ENCODE measurements at places on chromosomes 3 and 15.
A peak's percentile ranks its signal among the peaks of the same experiment; 100 is the strongest.

GRCh38 chr3:129608087-129608935 lies 1.8 kb upstream of the PLXND1 start:
- peak; percentile 58 for DNase-seq

DNA sequence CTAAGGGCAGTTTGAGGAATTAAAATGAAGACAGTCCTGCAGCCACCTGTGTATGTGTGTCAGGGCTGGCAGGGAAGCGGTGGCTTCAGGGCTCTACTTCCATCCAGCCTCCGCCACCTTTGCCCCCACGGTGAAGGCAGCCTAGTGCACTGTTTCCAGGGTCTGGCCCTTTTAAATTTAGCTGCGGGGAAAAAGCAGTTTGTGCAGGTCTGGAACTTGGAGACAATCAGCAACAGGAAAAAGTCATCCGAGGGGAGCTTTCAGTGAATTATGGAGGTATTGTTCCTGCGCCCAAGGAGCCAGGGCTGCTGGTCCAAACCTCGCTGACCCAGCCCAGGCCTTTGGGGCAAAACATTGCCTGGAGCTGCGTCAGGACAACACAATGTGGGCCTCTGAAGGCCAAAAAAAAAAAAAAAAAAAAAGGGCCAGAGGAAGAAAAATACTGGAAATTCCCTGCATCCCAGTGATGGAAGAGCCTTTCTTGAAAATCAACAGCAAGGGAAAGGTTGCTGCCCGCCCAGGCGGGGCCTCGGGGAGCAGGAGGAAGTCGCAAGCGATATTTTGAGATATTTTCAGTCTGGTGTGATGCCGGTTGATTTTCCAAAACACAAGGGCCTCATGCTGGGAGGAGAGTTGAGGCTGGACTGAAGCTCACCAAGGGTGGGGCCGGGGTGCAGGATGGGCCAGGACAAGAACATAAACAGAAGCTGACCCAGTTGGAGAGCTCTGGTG lies 25.5 kb upstream of the FGD5 start:
- DNase-seq, result no peak

GRCh38 chr3:116841003-116841735 lies 131.6 kb downstream of the TUSC7 start:
- DNase-seq, result no peak

GRCh38 chr3:15041950-15042349 lies 23.2 kb downstream of the MRPS25 start:
- no peak for DNase-seq

- no peak for DNase-seq
Observed at GRCh38 chr3:52022323-52023100, 26.8 kb upstream of the RPL29 start.

GRCh38 chr3:38649500-38650247 lies at the start of gene SCN5A:
Gene SCN5A, minus strand, starts transcription at chr3:38649687. Its CDS starts 16,380 bp downstream, at chr3:38633307.
- peak; percentile 8 for DNase-seq

GRCh38 chr3:142976621-142977398 lies 13.3 kb upstream of the PAQR9 start:
- DNase-seq, result peak; percentile 91

- DNase-seq, result no peak
Observed at GRCh38 chr3:44555723-44556122, 730 bp downstream of the ZKSCAN7 start.

DNA sequence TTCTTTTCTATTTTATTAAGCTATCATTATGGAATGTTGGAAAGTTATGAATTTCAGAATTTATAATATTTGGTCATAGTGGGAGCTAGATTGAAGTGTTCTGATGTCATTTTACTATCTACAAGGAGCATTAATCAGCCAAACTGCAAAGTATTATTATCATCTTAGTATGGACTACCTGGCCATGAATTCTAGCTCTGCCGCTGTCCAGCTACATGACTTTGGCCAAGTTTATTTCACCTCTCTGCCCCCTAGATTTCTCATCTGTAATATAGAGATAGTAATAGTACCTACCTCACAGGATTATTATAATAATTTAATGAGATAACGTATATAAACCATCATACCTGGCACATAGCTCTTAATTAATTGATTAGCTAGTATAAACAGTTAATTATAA lies 27.8 kb upstream of the ABHD10 start:
- no peak for DNase-seq

GRCh38 chr3:31456373-31456772 lies 76.4 kb upstream of the STT3B start:
- no peak for DNase-seq

DNA sequence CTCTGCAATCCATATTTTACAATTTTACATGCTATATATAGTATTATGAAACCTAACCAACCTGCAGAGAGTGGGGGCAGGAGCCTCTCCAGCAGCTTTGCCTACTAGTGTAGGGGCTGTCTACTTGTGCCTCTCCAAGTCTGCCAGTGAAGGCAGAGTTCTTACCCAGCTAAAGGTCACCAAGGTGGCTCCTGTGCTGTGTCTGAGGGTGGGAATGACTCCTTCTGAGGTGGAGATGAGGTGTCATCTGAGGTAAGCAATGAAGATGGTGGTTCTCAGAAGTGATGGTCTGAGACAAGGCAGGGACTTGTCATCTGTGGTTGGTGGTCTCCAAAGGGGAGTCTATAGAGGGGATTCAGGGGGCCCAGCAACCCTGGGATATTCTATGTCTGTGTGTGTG lies 47.5 kb downstream of the SACM1L start:
- DNase-seq, result no peak

- peak; percentile 59 for DNase-seq
Observed at GRCh38 chr15:73781038-73781925, 28.1 kb upstream of the INSYN1 start.

- DNase-seq, result no peak
Observed at GRCh38 chr3:149570016-149570415, 87.8 kb downstream of the WWTR1 start.

DNA sequence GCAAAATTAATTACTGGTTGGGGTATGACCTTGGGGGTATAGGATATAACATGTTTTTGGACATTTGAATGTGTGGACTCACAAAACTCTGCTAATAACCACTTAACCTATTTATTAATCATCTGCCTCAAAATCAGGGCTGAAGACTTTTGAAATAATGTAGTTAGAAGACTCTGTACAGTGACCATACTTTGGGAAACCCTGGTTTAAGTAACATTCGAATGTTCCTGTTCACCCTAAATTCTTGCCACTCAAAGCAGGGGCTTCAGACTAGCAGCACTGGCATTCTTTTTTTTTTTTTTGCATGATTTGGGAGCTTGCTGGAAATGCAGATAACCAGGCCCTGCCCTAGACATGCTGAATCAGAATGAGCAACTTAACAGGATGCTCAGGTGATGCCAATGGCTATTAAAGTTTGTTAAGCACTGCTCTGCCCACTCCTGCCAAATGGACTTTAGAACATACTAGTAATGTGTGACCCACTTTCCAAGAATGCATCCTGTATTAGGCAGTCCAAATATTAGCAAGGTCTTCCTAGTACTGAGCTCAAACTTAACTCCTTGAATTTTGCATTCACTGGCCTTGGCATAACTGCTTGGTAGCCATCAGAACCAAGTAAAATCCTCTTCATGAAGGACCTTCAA lies 12.7 kb upstream of the ST3GAL6 start:
- DNase-seq, result no peak

GRCh38 chr3:47971081-47971480 lies 45.1 kb downstream of the MAP4 start:
- DNase-seq, result no peak

DNA sequence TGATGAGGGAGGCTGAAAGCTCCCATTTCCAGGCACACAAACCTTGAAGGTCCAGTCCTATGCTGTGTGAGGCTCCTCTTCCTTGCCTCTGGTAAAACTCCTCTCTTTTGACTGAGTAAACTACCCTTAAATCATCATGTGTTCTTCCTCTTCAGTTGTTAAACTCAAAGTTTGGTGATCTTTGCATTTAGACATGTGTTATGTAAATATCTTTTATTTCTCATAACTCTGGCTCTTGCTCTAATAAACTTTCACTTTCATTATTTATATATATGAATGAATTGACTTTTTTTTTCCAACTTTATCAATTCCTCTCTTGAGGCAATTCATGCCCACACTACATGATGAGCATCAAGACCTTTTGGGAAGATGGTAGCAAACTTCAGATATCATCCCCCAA lies 26.6 kb downstream of the SUCNR1 start:
- DNase-seq, result no peak

GRCh38 chr3:52771702-52772101 lies 962 bp upstream of the NEK4 start:
- no peak for DNase-seq

DNA sequence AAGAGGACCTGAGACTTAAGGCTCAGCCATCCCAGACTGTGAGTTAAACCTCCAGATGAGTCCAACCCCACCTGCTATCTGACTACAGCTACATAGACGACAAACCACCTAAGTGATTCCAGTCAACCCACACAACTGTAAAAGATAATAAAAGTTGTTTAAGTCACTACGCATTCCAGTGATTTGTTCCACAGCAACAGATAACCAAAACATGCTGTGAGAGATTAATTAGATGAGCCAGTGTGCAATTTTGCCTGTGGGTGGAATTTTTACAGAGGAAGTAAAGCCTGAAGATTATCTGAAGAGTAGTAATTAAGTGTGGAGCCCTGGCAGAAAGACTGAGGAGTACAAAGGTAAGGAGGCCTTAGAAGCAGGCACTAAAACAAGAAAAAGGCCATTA lies 5.4 kb downstream of the BTBD1 start:
- no peak for DNase-seq

DNA sequence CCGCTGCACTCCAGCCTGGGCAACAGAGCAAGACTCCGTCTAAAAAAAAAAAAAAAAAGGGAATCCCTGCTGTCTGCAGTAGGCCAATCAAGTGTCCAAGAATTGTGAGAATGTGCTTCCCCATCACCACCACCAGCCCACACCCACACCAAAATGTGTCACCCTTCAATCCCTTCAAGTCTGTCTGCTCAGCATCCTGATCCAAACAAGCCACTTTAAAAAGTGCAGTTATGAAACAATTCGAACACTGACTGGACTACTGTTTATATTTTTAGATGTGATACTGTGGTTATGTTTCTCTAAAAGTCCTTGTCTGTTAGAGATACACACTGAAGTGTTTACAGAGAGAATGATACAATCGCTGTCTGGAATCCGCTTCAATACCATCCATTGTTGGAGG lies 78.1 kb upstream of the CGNL1 start:
- no peak for DNase-seq

GRCh38 chr3:2771193-2771592 lies 339.0 kb downstream of the IL5RA start:
- no peak for DNase-seq

DNA sequence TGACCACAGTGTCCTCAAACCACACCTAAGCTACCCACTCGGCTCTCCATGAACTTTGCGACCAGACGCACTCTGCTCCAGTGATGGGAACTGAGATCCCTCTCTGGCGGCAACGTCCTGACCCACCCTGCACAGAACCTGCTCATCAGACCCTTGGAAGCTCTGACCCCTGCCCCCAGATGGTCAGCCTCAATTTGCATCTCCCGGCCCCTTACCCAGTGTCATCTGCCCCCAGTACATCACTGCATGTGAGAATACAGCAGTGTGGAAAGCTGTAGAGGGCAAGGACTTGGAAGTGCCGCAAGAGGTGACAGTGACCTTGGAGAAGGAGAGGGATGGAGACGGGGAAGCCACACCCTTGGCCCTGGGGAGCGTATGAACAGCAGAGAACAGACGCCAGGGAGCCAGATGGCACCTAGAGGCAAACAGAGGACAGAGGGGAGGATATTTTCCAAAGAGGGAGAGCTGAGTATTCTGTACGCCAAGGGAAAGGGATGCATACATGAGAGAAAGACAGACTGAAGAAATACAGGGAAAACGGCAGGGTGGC lies 192.0 kb downstream of the XXYLT1 start:
- no peak for DNase-seq

DNA sequence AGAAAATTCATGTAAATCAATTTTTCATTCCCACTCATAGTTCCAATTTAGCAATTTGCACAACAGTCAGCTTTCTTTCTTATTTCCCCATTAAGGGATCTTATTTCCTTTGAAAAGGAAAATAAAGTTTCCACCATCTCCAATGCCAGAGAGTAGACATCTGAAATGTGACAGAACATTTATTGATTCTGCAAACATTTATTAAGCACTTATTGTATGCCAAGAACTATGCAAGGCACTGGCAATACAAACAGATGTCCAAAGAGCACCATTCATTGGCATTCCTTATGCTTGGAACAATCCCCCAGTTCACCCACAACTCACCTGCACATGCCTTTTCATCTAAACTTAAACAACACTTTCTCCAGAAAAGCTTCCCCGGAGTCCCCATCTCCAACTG lies 2.5 kb upstream of the TFDP2 start:
- DNase-seq, result no peak

GRCh38 chr15:88574655-88575054 lies 28.2 kb upstream of the DET1 start:
- DNase-seq, result peak; percentile 31

- DNase-seq, result peak; percentile 54
Observed at GRCh38 chr3:158531334-158531733, 39.7 kb upstream of the MLF1 start.

DNA sequence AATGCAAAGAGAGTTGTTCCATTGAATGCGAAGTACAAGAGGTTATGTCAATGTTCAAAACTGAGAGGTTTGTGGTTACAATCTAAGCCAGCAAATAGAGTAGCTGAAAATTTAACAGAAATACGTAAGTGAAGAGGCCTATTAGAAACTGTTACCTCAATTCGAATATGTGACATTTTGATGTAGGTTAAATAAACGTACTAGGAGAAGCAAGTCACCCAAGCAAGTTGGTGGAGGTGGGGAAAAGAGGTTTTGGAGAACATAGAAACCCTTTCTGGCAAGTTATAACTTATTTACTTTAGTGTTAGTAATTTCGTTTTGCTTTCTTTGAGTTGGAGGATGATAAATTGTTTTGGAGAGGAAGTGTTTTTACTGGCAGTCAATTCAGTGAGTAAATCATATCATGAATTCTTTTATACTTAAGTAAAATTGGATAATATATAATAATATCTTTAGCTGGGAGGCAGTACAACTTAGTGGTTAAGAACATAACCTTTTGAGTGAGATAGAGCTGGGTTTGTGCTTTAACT lies 91.2 kb upstream of the NAALADL2 start:
- DNase-seq, result no peak

- DNase-seq, result peak; percentile 3
Observed at GRCh38 chr3:1943395-1944118, 155.1 kb upstream of the CNTN4 start.

- no peak for DNase-seq
Observed at GRCh38 chr3:156825795-156826143, 384 bp upstream of the LEKR1 start.

DNA sequence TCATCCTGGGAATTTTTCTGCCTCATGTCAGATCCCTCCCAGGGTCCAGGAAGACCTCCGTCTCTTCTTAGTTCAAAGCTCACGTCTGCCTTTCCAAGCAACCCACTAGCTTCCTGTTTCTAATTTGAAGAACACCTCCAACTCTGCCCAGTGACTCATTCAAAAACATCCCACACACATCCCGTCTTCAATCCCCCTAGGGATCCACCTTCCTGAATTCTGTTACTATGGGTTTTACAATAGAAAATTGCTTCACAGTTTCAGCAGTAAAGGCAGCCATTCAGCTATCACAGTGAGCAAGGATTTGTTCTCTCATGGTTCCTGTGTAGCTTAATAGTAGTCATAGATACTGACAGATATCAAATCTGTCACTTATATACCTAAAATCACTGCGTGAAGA lies 308.3 kb upstream of the CCDC54 start:
- DNase-seq, result no peak

GRCh38 chr3:184315871-184316661 lies 1.7 kb downstream of the EIF4G1 start:
- no peak for DNase-seq
